ENCODE measurements at places on chromosomes 3 and 15. TPM values are rescaled to one million over a fixed set of nuclear protein-coding genes. Genes with fewer than 3 reads are reported as not detected.

The WDR72 gene
- total RNA-seq, result 0.82 TPM

GRCh38 chr3:13452490-13453335 is 27.4 kb upstream of the HDAC11 start:
- DNase-seq, result peak; percentile 25
- peak overlapping the region; percentile 42 for H3K4me3 ChIP-seq
- no peaks in the 10 kb centered on the region for H3K27me3 ChIP-seq
- peaks cover 4% of the 10 kb centered on the region for H3K4me1 ChIP-seq
- H3K27ac ChIP-seq, result peak overlapping the region; percentile 68
- no peaks in the 10 kb centered on the region for H3K36me3 ChIP-seq

DNA sequence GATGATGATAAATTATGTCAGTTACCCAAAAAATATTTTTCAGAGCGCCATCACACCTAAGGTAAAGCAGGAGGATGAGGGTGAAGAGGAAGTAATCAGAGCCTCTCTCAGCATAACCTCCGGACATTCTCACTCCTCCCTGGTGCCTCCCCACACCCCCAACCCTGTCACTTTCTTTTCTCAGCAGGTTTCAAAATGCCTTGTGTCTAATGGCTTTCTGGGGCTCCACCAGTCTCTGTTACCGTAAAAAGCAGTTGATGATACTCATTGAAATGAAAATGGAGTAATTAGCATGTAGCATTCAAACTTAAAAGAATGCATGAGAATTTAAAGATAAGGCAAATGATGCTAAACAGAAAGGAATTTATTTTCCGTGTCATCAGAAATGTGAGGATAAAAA is 180.0 kb downstream of the ERC2 start:
- DNase-seq, result no peak
- H3K27me3 ChIP-seq, result no peaks in the 10 kb centered on the region
- H3K4me3 ChIP-seq, result no peak overlapping the region
- no peaks in the 10 kb centered on the region for H3K36me3 ChIP-seq

The C3orf22 gene
- total RNA-seq, result not detected

DNA sequence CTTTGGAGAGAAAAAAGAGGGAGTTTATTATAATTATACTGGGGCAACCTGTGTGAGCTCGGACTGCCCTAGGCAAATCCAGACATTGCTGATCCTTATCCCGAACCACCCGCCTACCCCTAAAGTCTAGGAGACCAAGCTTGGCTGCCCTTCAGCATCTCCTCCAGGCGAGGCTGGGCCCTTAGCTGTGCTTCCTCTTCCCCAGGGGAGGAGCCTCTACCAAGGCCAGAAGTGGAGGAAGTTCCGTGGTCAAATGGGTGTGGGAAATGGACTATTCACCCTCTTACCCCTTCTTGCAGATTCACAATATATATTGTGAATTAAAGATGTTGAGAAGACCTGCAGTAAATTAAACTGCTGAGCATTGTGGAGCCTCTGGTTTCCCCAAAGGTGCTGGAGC is 158.3 kb upstream of the HES1 start:
- H3K4me1 ChIP-seq, result peaks cover 8% of the 10 kb centered on the region
- H3K27me3 ChIP-seq, result no peaks in the 10 kb centered on the region
- no peak for DNase-seq

Data from ovary (tissue), 10 donors.